ENCODE measurements at places on chromosomes 1 and 21.

DNA sequence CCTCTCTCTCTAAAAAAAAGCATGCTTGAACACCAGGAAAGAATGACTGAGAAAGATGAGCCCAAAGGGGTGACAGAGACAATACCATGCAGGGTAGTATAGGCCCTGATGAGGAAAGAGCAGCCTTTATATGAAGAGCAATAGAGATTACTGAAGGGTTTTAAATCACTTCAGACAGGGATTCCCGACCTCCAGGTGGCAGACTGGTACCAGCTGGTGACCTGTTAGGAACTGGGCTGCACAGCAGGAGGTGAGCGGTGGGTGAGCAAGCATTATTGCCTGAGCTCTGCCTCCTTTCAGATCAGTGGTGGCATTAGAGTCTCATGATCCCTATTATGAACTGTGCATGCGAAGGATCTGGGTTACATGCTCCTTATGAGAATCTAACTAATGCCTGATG, 30.8 kb upstream of the GTF2B start:
- no peak for DNase-seq

DNA sequence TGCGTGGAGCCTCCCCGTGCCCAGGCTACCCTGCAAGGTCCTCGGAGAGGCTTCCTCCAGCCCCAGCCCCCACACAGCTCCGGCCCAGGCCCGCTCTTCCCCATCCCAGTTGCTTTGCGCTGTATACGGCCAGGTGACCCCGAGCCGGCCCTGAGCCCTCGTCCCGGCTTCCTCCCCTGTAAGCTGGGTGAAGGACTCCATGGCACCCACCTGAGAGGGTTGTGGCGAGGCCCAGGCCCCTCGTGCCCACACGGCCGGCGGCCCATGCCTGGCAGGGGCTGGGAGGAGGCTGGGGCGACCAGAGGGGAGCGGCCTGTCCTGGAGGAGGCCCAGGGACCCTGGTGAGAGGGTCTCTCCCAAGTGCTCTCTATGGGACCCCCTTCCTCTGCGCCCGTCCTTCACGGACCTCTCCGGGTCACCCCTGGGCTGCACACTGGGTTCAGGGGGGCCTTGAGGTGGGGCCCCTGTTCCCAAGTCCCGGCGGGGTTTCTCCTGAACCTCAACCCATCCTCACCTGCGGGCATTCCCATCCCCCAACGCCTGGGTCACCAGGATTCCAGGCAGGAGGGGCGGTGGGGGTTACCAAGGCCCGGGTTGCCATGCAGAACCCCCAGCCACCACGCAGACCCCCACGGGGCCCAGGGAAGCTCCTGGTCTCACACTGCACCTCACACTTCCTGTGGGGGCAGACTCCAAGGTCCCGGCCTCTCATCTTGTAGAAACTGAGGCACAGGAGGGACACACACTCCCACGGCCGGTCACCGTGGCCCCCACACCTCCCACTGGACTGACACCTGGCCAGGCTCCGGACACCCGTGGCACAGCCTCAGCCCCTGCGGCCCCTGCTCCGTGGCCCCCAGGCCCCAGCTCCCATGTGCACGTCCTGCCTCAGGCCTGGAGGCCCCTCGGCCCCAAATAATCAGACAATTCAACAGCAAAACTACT, 25.2 kb downstream of the COL6A1 start:
- no peak for DNase-seq

- DNase-seq = no peak
Measured at GRCh38 chr21:16357994-16358393, 628.2 kb downstream of the USP25 start.

- DNase-seq = no peak
Measured at GRCh38 chr1:55593298-55593697, 378.1 kb upstream of the USP24 start.

DNA sequence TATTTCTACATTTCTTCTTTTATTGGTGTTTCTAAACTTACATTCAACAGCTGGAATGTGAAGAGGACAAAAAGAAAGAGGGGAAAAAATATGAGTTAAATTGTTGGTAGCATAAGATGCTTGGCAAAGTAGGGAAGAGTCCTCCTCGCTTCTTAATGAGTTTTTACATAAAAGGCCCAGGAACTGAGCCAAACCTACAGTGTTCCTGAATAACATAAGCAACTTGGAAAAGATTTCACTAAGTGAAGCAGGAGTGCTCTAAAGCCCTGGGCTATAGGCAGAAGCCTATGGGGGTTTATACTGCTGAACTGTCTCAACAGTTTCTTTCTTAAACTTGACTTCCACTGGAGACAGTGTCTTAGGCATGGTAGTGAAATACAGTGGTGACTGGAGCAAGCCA, 115.0 kb upstream of the USP25 start:
- DNase-seq = no peak

- DNase-seq = no peak
Measured at GRCh38 chr1:212752252-212752933, 39.2 kb downstream of the NSL1 start.

- DNase-seq = no peak
Measured at GRCh38 chr1:105914403-105914802, 1142.1 kb upstream of the PRMT6 start.

- peak; percentile 95 for DNase-seq
Measured at GRCh38 chr1:53837924-53838653, at the start of gene NDC1. TSS of gene NDC1 (minus strand) at chr1:53838296. CDS start at chr1:53838261, 35 bp downstream.

DNA sequence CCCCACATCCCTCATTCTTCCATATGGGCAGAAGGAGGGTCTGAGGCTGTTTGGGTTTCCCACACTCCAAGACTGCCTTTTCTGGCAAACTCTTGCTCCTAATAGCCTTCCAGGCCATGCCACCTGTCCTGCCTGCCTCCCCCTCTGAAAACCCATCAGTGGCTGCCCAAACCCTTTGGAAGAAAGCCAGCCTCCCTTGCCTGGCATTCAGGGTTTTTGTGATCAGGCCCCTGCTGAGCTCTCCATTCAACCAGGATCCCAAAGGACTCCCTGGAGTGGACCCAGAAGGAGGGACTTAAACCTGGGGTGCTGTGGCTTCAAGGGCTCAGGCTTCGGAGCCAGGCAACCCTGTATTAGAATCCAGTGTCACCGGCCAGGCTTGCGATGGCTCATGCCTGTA, 4.2 kb upstream of the GUCA2A start:
- DNase-seq = no peak

DNA sequence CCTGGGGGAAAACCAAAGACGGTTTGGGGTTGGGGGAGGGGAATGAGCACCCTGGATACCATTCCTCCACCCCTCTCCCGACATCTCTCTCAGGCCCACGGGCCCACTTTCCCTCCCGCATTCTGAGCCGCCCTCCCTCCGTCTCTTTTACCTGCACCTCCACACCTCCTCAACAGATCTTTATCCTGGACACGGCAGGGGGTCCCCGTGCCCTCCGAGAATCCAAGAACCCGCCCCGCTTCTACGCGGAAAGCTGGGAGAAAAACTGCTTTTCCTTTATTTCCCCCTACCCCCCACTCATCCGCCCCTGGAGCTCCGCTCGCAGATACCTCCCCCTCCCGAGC, 108.8 kb downstream of the NAV1 start:
- no peak for DNase-seq

GRCh38 chr1:153556348-153556747, 7.3 kb upstream of the S100A3 start:
- no peak for DNase-seq

GRCh38 chr1:167899253-167899681, 14.7 kb downstream of the ADCY10 start:
- no peak for DNase-seq

DNA sequence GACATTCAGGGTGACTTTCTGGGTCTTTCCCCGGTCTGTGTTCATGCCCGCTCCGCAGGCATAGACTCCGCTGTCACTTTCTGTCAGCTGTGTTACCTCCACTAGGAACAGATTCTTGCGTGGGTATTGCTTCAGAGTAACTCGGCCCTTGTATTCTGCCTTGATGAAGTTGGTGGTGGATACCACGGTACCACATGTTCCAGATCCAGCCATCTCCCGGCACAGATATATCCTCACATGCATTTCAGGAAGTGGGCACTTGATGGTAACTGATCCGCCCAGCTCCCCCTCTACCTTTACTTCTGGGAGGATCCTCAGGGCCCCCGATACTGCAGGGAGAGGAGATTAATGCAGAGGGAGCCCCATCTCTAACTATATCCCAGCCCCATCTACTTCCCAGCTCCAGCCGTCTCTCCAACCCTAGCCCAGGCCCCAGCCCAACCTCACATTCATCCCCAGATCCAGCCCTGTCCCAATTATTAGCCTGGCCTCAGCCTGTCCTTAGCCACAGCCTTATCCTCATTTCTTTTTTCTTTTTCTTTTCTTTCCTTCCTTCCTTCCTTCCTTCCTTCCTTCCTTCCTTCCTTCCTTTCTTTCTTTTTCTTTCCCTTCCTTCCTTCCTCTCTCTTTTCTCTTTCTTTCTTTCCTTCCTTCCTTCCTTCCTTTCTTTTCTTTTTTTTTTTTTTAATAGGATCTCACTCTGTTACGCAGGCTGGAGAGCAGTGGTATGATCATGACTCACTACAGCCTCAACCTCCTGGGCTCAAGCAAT, 7.8 kb downstream of the FCMR start:
- no peak for DNase-seq

GRCh38 chr1:75275631-75276030, 141.4 kb downstream of the LHX8 start:
- DNase-seq = no peak

DNA sequence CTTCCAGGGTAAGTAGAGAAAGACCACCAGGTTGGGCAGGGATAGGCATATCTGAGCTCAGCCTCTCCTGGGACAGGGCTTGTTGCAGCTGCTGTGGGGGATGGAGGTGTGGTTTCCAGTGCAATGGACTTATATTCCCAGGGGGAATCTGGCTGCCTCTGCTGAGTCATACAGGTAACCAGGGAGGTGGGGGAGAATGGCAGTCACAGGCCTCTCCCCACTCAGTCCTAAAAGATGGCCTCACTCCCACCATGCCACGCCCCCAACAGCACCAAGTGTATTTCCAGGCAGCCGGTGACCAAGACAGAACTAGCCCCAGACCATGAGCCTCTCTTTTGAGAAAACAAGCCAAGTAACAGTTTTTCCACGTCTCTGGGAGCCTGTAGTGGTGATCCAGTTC, 1240.7 kb downstream of the BRINP3 start:
- no peak for DNase-seq

DNA sequence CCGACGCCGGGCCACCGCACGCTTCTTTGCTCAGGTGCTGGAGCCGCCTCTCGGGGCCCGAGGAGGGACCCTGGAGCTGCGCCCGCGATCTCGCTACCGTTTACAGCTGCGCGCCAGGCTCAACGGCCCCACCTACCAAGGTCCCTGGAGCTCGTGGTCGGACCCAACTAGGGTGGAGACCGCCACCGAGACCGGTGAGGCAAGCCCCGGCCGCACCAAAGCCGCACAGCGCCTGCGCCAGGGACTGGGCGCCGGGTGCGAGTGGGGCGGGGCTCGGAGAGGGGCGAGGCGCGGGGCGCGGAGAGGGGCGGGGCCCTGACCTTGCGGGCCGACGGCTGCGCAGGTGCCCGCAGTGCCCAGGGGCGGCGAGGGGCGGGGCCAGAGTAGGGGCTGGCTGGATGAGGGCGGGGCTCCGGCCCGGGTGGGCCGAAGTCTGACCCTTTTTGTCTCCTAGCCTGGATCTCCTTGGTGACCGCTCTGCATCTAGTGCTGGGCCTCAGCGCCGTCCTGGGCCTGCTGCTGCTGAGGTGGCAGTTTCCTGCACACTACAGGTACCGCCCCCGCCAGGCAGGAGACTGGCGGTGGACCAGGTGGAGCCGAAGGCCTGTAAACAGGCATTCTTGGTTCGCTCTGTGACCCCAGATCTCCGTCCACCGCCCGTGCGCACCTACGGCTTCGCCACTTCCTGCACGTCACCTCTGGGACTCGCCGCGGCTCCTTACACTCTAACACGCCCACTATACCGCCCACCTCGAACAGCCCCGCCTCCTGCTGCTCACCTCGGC, 9.8 kb upstream of the CDC20 start:
- DNase-seq = peak; percentile 77

- DNase-seq = no peak
Measured at GRCh38 chr1:85296980-85297379, 20.5 kb upstream of the BCL10 start.

Measured in head of caudate nucleus (tissue), 42 donors.